Renal cortical epithelial cell (primary cell): ENCODE measurements at places on chromosomes 6 and 20.

- DNase-seq: no peak
Measured at GRCh38 chr20:52481443-52481842, 289.9 kb upstream of the ZFP64 start.

DNA sequence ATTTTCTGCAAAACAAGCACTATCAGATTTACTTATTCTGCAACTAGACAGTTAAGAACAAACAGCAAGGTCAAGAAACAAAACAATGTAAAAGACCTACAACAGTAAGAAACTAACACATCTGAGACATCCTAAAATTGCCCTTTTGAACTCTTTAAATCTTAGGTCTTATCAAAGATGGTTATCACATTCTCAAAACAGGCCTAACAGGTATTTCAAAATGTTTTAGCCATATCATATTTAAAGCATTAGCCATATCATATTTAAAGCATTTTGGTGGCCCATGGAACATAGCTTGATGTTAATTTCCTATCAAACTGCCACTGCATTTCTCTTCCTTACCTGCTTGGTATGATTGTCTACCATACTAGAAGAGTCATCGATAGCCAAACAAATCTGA, 11.1 kb upstream of the LYRM2 start:
- no peak for DNase-seq

- DNase-seq: peak; percentile 85
Measured at GRCh38 chr20:18001131-18001921, 32.5 kb downstream of the MGME1 start.

DNA sequence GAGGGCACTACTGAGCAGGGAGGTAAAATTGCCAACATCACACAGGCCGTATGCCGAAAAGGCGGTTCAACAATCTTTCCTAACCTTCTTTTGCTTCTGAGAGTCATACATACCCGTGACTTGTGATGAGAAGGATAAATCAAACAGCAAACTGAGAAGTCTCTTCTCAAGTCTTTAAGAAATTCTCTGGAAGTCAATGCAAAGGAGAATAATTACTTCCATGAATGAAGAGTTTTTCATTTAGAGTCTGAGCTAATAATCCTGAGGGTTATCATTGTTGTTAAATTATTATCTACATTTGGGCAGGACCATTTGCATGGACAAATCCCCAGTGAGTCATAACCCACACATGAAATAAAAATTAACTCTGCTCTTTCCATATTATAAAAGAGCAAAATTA, 22.4 kb upstream of the ILRUN start:
- no peak for DNase-seq

DNA sequence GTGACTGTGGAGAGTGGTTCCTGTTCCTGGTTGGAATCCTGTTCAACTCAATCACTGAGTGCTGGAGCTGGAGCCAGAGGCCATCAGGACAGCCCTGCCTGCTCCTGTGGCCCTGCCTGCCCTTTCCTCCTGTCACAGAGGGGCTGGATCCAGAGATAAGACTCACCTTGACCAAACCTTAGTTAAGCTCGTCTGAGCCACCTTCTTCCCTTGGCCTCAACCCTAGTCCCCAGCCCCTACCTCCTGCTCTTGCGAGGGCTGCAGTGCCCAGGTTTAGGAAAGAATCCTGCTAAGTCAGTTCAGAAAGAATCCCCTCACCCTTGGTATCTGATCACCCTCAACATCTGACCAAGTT, 47.0 kb upstream of the CST5 start:
- no peak for DNase-seq

- no peak for DNase-seq
Measured at GRCh38 chr20:61841551-61841950, 224.1 kb downstream of the TAF4 start.

DNA sequence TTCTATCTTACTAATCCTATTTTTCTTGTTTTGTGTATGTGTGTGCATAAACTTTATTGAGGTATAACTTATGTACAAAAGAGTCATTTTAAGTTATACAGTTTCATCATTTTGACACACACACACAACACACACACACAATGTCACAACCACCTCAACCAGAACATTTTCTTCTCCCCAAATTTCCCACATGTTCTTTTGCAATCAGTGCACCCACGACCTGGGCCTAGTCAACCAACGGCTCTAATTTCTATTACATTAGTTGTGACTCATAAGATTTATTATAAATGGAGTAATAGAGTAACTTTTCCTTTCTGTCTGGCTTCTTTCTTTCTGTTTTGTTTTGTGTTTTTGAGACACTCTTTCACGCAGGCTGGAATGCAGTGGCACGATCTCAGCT, 9.8 kb upstream of the POM121L2 start:
- no peak for DNase-seq

- peak; percentile 67 for DNase-seq
Measured at GRCh38 chr20:25065625-25066338, 7.8 kb upstream of the ACSS1 start.

- no peak for DNase-seq
Measured at GRCh38 chr6:47661960-47662359, 36.4 kb upstream of the ADGRF4 start.

DNA sequence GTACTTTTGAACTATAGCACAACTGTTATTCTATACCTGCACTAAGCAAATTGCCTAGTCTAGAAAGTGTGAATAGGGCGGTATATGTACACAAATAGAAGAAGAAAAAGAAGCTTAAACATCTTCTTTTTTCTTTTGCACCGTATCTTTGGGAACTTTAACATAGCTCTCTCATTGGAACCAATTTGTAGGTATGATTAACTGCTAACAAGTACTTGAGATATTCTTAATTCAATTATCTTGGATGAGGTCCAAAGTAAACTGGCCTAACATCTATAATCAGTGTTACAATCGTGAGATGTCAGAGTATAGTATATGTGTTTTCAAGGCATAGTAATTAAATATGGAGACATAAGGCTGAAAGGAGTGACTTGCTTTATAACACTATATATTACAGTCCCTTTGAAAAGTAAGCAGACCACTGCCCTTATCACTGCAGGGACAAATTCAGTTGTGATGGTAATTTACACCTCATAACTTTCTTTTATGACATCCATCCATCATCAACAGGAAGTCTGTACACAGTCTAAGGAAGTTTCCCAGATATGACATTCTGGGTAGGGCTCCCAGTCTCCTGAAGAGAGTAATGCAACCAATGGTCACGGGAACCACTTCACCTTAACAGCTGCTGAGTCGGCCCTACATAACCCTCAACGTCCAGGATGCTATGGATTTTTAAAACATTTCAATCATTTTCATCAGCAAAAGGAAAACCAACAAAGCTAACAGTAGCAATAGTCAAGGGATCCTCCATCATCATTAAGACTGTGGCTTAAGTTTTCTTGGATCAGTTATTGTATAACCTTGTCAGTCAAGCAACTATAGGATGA, 37.6 kb downstream of the NKAIN2 start:
- no peak for DNase-seq

DNA sequence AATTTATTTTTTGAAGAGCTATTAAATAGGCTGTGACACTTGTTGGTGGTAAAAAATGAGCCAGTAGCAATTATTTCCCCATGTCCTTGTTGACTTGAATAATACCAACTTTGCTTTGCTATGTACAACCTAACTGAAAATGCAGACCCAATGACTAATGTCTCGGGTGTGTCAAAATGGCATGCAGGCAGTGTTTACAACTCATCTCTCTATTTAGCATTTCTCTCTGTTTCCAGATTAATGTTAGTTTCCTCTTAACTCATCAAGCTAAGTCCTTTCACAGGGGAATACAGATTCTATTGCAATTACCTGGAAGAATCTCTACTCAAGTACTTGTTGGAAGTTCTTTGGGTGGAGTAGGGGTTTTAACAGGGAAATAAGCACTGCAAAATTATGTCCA, 504.4 kb downstream of the BCKDHB start:
- DNase-seq: peak; percentile 85

- no peak for DNase-seq
Measured at GRCh38 chr6:14922706-14923460, 323.0 kb upstream of the JARID2 start.

- peak; percentile 28 for DNase-seq
Measured at GRCh38 chr6:75244063-75244584, 523 bp upstream of the COX7A2 start.

GRCh38 chr6:131356161-131356560, 216.9 kb upstream of the ARG1 start:
- DNase-seq: no peak

DNA sequence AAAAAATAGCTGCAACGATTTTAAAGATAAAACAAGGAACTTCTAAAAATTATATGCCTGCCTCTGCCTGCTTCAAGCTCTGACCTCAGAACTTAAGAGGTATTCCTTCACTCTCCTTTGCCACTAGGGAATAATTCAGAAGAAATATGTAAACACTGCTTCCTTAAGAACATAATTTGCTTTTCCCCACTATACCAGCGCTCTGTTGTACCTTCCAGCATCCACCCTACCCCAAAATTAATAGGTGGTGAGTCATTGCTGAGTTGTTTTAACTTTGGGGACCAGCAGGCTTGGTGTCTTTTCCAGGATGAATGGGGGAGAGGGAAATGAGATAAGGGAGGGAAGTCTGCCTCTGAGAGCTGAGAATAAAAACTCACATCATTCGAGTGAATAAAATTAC, 107.7 kb upstream of the ATXN1 start:
- no peak for DNase-seq

GRCh38 chr6:50120300-50120699, 70.6 kb upstream of the DEFB112 start:
- peak; percentile 54 for DNase-seq

DNA sequence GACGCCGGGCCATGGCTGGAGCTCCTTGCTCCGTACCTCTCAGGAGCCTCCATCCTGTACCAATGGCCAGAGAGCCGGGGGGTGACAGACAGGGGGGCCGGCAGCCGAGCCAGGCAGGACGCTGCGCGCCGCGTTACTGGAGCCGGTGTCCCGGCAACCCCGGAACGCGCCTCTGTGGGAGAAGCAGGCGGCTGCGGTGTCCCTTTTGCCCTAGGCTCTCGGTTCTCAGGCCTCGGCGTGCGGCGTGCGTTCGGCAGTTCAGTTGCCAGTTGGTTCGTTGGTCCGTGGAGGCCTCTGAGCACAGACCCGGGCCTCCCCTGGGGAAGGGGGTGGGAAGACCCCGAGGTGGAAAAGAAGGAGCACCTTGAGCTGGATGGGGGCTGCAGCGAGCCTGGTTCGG, at the start of gene SPATS1:
Gene SPATS1, plus strand, starts transcription at position 162 of the 400 bp plus-strand sequence. CDS start 446 bp downstream, outside the sequence.
- no peak for DNase-seq

- peak; percentile 20 for DNase-seq
Measured at GRCh38 chr6:24982231-24982630, 46.5 kb upstream of the RIPOR2 start.

DNA sequence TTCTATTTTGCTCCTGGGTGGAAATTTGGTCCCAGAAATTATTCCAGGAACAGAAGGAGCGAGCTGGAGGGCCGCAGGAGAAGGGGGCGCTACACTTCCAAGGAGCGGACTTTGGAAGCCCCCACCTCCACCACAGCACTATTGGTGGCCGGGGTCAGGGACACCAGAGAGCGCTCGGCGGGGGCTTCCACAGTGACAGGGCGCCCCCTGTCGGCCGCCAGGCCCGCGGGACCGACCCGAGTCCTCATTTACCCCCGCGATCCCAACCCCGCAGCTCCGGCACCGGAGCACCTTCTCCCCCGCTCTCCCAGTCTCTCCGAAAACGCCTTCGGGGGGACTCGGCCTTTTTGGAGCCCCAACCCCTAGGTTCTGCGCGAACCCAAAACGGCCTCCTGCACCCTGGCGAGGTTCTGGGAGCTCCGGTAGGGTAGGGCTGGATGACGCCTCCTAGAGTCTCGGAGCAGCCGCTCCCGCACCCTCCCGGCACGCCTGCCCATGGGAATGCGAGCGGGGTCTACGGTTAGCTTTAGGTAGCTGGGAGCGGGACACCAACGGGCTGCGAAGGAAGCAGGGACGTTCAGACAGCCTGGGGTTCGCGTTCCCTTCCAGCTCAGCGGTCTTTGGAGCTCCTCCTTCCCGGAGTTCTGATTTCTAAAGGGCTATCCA, 2.4 kb upstream of the FOXA2 start:
- DNase-seq: no peak

GRCh38 chr6:43707767-43708166, 20.2 kb upstream of the MRPS18A start:
- DNase-seq: no peak

- no peak for DNase-seq
Measured at GRCh38 chr6:83352424-83353061, 78.3 kb downstream of the ME1 start.

- DNase-seq: no peak
Measured at GRCh38 chr6:5665173-5665572, 341.6 kb downstream of the NRN1 start.

DNA sequence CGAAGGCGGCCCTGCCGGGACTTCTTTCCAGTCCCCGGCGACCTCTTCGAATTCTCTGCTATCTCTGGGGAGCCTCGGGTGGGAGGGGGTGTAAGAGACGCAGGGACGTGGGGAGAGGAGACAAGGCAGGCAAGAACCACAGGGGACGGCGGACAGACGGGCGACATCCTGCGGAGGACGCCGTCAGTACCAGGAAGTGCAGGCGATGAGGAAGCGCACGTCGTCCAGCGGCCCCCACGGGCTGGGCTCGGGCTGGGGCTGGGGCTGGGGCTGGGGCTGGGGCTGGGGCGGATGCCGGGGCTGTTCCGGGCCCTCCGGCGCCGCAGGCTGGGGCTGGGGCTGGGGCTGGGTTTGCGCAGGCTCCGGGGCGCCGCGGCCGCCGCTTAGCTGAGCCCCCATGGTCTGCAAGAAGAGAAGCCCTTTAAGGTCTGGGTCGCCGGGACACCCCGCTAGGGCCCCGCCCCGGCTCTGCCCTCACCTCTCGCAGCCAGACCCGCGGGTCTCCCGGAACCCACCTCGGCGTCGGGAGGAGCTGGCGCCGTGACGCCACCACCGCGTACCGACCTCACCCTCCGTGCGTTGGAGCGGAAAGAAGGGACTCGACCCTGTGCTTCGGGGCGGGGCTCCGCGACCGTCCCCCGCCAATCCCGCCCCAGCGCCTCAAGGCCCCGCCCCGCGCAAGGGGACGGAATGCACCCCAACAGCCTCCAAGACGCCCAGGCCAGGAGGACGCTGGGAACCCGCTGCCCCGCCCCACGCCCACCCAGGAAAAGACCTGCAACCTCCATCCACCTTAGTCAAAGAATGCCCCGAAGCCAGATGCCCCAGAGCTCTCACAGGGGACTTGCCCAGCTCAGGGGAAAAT, at the start of gene MMP24OS:
Gene MMP24OS, minus strand, starts transcription at position 592 of the 865 bp plus-strand sequence. Its CDS starts 193 bp downstream, at position 399.
- DNase-seq: peak; percentile 63

DNA sequence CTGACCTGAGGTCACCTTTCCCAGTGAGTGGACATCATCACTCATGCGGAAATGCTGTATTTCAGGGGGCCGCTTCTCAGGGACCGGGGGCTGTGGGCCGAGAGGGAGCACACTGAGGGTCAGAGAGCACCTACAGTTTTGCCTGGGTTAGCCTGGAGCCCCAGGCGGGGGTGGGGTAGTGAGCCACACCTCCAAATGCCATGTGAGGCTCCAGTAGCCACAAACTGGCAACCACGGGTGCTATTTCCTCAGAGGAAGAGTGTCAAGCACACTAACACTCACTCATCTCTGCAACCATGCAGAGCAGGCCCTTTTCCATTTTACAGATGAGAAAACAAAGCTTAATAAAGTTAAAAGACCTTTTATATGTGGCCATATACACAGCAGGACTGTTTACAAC, 4.7 kb downstream of the EHMT2 start:
- peak; percentile 42 for DNase-seq

GRCh38 chr6:85726206-85726605, 83.5 kb upstream of the SYNCRIP start:
- DNase-seq: no peak

GRCh38 chr20:51196991-51197651, 174.2 kb upstream of the KCNG1 start:
- no peak for DNase-seq
